ENCODE measurements at places on chromosomes 6 and 20. TPM values are rescaled to one million over a fixed set of nuclear protein-coding genes. Genes with fewer than 3 reads are reported as not detected.

DNA sequence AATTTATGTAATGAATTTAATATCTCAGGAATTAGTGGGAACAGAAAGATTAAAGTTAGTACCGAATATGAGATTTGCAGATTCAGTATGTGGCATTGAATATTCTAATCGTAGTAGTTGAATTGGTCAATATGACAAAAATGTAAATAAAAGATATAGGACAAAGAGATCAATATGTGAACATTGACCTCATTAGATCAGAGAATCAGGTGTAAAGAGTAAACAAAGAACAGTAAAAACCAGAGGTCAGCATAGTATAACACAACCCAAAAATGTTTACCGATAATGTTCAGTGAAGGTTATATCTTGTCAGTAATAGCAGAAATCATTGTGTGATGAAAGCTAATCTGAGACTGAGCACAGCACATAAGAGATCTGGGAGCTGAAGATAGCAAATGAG, 152.0 kb downstream of the FAM83B start:
- H3K27ac ChIP-seq, result no peak overlapping the region
- no peak for DNase-seq
- H3K36me3 ChIP-seq, result no peaks in the 10 kb centered on the region
- H3K4me1 ChIP-seq, result no peaks in the 10 kb centered on the region
- H3K4me3 ChIP-seq, result no peak overlapping the region
- no peaks in the 10 kb centered on the region for H3K27me3 ChIP-seq

- H3K4me1 ChIP-seq, result no peaks in the 10 kb centered on the region
- H3K36me3 ChIP-seq, result no peaks in the 10 kb centered on the region
- no peak overlapping the region for H3K27ac ChIP-seq
- no peaks in the 10 kb centered on the region for H3K27me3 ChIP-seq
These were observed 13.6 kb downstream of the GLP1R start for GRCh38 chr6:39062014-39062740.

DNA sequence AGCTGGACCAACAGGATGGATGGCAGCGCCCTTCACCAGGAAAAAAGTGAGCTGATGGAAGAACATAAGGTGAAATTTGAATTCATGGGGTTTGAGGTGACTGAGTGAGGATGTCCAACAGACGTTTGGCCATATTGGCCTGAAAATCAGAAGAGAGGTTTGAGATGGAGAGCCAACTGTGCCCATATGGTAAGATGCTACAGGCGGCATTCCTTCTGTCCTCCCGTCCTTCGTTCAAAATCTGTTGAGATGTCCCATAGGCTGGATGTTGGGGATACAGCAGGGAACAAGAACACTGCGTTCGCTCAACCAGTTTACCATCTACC, 468 bp upstream of the CMTR1 start:
- peaks cover 3% of the 10 kb centered on the region for H3K4me1 ChIP-seq
- H3K36me3 ChIP-seq, result no peaks in the 10 kb centered on the region
- peak overlapping the region; percentile 89 for H3K27ac ChIP-seq
- no peak for DNase-seq
- no peaks in the 10 kb centered on the region for H3K27me3 ChIP-seq
- H3K4me3 ChIP-seq, result peak overlapping the region; percentile 88

GRCh38 chr20:36219671-36220220, 16.5 kb upstream of the AAR2 start:
- DNase-seq, result no peak
- H3K4me3 ChIP-seq, result no peak overlapping the region
- H3K4me1 ChIP-seq, result no peaks in the 10 kb centered on the region
- H3K27ac ChIP-seq, result no peak overlapping the region

DNA sequence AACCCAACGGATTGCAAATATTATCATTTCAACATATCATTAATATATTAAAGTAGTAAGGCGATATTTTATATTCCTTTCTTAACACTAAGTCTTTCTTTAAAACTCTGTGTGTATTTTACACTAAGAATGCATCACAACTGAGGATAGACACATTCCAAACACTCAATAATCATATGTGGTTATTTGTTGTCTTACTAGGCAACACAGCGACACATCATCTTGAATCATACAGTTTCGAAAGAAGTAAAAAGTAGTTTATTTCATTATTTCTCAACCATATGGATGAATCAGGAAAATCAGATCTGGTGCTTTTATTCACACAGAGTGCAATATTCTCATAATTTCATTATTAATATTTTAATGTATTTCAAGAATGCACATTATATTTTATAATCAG, 662.4 kb downstream of the EPHA7 start:
- no peaks in the 10 kb centered on the region for H3K36me3 ChIP-seq
- H3K27me3 ChIP-seq, result no peaks in the 10 kb centered on the region
- H3K27ac ChIP-seq, result no peak overlapping the region
- no peak overlapping the region for H3K4me3 ChIP-seq

- no peak overlapping the region for H3K27ac ChIP-seq
- H3K4me3 ChIP-seq, result no peak overlapping the region
- no peak for DNase-seq
- no peaks in the 10 kb centered on the region for H3K27me3 ChIP-seq
- H3K36me3 ChIP-seq, result no peaks in the 10 kb centered on the region
These were observed 13.9 kb upstream of the IPCEF1 start for GRCh38 chr6:154370545-154370944.

OLIG3 gene
- not detected for polyA plus RNA-seq
